Stimulated activated CD8-positive, alpha-beta memory T cell treated with anti-CD3 and anti-CD28 coated beads, Interleukin-4, amount 100 ng/mL, for 1 hour (primary cell): ENCODE measurements at places on chromosomes 7 and 10.

DNA sequence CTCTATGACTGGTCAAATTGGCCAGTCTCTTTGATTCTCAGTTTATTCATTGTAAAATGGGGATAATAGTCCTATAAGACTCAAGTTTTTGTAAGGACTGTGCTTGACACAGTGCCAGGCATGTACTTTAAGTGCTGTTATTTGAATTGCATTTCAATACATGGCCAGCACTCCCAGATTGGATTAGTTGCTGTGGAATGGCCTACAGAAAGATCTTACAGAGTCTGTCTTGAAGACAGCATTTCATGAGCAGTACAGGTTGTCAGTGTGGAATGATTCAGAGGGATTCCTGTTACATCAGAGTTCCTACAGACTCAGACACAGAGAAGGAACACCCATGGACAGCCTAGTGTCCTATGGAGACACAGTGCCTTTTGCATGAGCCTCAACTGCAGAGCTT, 238.1 kb upstream of the BMPER start:
- no peak for DNase-seq

DNA sequence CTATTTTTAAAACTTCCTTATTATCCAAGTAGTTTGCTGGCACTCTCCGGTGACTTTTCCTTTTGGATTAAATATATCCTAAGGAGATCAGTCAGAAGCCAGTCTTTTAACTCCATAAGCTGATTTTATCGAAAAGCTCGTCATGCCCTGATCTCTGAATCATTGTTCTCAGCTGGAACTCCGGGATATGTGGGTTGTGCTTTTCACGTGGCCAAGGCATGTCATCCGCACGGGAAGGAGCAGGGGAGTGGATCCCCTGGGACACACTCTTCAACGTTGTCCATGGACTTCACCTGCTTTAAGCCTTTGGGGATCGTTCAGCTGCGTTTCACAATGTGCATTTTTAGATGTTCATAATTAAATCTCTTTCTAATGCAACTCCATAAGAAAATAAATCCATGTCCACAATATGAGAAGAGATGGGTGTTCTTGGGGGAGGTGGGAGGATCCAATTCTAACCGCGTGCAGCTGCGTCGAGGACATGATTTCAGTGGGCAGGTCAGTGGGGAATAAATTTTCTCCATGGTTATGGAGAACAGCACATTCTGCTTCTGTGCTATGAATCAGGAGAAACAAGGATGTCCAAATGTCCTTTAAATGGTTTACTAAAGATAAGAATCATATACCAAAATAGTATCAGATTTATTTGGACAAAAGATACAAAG, 229.5 kb upstream of the ADARB2 start:
- no peak for DNase-seq

DNA sequence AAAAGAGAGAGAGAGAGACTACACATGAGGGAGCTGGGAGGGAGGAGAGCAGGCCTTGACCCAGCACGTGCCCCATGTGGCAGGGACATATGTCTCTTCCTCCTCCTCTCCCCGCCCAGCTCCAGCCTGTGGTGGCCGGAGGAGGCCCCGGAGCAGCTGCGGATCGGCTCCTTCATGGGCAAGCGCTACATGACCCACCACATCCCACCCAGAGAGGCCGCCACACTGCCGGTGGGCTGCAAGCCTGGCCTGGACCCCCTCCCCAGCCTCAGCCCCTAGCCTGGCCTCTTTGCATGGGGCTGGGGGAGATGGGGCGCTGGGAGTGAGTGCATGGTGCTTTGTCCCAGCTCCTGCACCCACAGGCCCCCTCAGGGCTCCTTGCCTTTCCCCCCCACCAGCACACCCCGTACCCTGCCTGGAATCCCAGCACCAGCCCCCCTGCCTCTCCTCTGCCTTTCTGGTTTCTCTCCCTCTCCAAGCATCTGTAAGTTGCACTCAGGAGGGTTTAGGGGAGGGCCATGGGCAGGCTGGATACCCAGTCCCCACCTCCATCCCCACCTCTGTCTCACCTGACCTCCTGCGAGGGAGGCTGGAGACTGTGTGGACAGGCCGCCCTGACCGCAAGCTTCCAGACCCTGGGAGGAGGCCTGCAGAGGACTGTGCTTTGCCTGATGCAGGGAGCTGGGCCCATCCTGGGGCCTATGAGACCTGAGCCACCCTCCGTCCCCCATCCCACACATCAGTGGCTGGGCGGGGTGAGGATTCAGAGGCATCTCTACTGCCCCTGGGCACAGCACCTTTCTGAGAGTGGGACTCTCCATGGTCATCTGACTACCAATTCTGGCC, 4.8 kb downstream of the UPK3B start:
- DNase-seq: no peak

DNA sequence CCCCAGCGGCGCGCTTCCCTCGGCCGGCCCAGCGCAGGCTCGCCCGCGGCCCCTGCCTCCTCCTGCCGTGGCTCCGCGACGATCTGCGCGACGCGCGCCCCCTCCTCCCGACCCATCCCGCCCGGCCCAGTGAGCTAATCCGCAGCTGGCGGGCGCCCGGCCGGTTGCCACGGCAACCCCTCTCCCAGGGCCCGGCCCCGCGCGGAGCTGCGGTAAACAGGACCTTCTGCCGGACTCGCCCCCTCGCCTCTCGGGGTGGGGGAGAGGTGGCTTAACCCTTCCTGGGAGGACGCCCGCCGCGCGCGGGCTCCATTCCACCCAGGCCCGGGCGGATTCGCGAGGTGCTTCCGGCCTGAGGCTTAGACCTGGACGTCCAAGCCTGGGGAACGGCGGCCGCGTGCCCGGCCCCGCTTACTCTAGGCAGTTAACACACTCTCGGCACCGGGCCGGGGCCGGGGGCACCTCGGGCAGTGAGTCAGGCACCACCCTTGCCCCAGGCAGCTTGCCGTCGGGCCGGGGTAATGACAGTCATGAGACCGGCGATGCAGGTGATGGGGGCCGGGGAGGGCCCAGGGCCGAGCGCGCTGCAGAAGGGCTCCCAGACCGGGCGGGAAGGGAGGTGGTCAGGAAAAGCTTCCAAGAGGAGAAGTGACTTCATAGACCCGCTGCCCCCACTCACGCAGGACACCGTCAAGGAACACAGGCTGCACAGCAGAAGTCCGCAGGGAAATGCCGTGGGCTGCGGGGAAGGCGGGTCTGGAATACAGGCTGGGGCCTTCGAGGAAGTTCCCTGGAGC, at the start of gene DENND2A:
DENND2A (minus strand) TSS at position 87 of the 797 bp plus-strand sequence. CDS start 38,416 bp downstream, outside the sequence.
- no peak for DNase-seq

DNA sequence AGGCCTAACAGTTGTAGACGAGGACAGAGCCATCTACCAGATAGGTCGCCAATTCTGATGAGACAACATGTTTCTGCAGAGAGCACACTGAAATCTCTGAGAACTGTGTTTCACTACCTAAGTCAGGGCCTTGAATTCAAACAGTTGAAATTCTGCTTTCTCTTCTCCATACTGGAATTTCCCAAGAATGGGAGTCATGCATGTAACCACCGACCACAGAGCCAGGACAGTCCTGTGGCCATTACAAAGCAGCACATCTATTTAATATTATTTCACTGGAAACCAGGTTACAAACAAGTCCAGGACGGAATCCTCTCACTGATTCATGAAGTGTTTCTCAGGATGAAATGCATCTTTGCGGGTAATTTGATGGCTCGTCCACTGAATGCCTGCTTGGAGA, 62.0 kb upstream of the ST8SIA6 start:
- DNase-seq: no peak

- DNase-seq: no peak
These were observed 130.4 kb downstream of the CDH23 start for GRCh38 chr10:71527135-71527534.

DNA sequence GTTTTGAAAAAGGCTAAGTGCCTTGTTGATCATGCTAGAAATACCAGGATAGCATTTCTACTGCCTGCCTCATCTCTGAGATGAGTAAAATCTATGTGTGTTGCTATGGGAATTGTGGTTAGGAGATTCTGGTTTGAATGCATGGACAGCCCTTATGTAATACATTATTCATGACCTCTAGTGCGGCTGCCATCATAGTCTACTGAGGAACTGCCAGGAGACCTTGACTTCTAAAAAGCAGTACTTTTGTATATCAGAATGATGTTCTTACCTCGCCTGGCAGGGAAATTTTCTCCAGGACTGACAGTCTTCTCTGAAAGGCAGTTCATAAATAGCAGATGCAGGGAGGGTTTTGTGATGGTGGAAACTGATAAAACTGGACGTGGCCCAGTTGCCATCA, 248.5 kb downstream of the NSUN6 start:
- DNase-seq: no peak

DNA sequence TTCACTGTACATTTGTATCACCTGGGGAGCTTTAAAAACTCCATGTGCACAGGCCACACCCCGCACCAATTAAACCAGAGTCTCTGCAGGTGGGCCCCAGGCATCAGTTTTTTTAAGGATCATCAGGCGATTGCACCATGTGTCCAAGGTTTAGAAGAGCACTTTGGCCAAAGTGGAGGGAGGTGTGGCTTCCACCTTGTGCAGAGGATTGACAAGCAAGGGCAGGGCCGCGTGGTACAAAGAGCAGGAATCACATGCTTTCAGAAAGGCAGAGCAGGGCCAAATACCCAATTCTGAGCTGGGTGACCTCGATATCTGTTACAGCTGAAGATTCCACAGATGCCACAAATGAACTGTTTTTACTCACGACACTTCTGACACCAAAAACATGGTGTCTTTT, 52.4 kb downstream of the NOC3L start:
- DNase-seq: no peak

DNA sequence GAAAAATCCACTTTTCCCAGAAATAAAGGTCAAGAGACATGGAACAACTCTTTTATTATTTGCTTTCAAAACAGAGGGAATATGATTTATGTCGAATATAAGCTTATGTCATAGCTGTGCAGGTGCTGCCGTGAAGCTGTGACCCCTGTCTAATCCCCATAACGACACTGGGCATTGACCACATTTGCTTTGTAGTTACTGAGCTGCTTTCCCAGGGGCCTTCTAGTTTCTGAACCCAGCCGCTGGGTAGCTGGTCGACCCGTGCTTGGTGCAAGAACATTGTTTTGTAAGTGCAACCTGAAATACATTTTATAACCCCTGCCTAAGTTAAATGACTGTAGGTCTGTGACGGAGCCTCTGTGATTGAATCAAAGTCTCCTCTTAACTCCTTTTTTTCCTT, 144.9 kb upstream of the HDAC9 start:
- no peak for DNase-seq

- DNase-seq: no peak
These were observed at the start of gene OPN4 for GRCh38 chr10:86654411-86655172. Gene OPN4, plus strand, starts transcription at chr10:86654547. Its CDS starts 237 bp downstream, at chr10:86654784.

- no peak for DNase-seq
These were observed 18.0 kb upstream of the STARD3NL start for GRCh38 chr7:38160003-38160571.

- DNase-seq: no peak
These were observed 58.2 kb upstream of the CAMK2B start for GRCh38 chr7:44383566-44383965.

- no peak for DNase-seq
These were observed 54.1 kb downstream of the ZNF467 start for GRCh38 chr7:149719050-149719899.

DNA sequence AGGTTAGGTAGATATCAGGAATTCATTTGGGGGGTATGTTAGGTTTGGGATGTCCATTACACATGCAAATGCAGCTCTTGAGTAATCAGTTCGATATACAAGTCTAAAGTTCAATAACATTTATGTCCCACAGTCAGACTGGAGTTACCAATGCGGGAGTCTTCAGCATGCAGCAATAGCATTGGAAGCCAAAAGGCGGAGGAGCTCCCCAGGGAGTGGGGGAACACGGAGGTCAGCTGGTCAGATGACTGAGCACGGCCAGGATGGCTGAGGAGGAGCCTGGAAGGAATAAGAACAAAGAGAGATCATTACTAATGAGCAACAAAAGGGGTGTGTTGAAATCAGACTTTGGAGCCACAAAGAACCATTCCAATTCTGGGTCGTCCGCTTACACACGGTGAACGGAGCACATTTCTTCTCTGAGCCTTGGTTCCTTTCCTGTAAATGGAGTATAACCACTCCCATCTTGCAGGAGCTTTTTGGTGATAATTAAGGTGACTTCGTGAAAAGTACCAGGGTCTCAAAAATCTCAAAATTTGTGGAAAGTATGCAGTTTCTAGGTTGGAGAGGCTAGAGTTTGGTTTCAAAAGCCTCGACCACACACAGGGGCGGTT, 478 bp upstream of the ZNF22 start:
- no peak for DNase-seq

- no peak for DNase-seq
These were observed 138.0 kb upstream of the PCGF5 start for GRCh38 chr10:91082447-91082846.

DNA sequence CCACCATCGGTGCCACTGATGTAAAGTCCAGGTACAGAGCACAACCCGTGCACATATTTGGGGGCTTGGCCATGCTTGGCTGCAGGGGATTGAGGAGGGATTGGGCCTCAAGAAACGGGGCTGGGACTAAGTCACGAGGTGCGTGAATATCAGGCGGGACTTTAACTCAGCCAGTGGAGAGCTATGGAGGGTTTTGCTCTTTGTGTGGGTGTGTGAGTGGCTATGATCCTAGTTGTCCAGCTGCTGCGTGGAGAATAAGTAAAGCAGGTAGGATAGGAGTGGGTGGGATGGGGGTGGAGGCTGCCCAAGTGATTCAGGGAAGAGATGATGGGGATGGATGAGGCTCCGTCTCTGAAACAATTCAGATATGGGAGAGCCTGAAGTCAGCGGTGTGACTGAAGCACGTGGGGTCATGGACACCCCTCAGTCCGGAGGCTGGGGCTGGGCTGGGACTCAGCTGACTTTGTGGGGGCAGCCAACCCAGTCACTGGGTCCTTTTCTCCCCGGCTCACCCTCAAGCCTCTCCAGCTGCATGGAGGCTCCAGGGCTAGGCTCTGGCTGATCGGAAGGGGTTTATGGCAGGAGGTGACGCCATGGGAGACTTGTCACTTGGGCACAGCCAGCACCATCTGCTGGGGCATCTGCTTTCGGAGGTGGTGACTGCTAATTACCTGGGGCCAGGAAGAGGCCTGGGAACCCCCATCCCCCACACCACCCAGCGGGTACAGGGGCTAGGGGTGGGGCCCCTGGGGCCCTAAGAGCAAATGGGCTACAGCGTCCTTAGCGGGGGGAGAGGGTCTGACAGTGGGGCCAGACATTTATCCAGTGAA, 1.7 kb upstream of the LFNG start:
- DNase-seq: no peak

GRCh38 chr10:73225518-73225917, 21.5 kb downstream of the DNAJC9 start:
- DNase-seq: no peak

DNA sequence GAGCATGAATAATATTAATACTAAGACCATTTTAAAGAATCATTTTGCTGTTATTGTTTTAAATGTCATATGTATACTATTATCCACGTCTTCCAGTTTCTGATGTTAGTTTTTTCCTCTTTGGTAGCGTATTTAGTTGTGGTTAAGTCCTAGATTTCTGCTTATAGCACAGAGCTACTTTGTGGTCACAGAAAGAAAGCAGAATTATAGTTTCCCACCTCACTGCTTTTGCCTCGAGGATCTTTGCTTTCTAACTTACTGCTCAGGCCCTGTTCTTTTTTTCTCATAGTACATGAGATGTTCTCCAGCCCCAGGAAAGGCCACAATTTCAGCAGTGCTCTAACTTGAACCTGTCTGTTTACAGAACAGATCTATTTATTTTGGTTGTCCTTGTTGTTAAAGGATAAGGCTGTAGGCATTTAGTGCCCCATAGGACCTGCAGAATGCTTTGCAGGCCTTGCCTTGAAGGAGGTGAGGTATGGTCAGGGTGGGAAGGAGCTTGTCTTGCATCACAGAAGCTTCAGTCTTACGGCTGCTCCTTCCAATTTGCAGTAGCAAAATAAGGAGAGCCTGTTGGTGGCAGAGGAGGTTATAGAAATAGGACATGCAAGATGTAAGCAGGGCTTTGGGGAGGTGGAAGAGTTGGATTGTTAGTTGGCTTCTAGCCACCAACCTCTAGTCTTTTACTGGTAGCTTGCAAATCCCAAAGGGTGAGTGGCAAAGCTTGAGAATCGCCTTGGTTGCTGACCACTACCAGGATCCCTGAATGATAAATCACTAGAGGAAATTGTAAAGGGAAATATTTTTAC, 129.1 kb downstream of the LRRC4 start:
- no peak for DNase-seq
